Stimulated activated CD8-positive, alpha-beta memory T cell treated with anti-CD3 and anti-CD28 coated beads, Interleukin-4, amount 100 ng/mL, for 48 hours (primary cell): ENCODE measurements at places on chromosomes 7 and 10.

- DNase-seq: peak; percentile 63
Observed at GRCh38 chr10:13712837-13713581, 126.2 kb downstream of the PRPF18 start.

GRCh38 chr7:103626776-103627175, 180.8 kb upstream of the SLC26A5 start:
- no peak for DNase-seq

DNA sequence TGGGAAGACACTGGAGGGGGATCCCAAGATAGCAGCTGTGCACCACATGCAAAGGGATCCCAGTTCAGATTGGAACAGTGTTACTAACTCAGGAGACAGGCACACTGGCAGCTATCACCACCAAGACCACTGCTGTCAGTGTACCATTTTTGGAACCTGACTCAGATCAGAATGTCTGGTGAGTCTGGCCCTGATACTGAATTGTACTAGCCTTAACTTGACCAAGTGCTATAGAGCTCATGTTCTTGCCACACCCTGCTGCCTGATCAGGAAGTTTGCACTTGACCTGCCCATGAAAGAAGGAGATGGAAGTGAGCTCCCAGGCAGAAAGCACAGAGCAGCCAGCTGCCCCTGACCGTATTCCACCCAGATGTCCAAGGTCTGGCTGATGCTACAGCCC, 4.8 kb upstream of the PRRT4 start:
- DNase-seq: no peak

DNA sequence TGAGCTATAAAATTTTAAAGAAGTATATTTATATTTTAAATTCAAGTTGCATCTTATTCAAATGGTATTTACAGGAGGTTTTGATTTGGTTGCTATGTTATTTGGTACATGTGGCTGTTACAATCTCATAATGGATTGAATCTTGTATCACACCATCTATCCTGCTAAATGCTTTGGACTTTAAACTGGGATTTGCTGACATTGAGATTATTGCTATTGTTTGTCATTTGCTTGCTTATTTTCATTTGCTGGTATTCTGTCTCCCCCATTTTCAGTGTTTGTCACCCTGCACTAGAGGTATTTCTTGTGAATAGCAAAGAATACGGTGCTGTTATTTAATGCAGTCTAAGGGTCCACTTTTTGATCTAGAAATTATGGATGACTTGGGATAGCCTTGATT, 171.1 kb downstream of the SH2D4B start:
- no peak for DNase-seq

GRCh38 chr10:11798845-11799735, 24.1 kb upstream of the PROSER2 start:
- DNase-seq: no peak

GRCh38 chr10:49622426-49623425, 8.9 kb downstream of the CHAT start:
- DNase-seq: no peak

DNA sequence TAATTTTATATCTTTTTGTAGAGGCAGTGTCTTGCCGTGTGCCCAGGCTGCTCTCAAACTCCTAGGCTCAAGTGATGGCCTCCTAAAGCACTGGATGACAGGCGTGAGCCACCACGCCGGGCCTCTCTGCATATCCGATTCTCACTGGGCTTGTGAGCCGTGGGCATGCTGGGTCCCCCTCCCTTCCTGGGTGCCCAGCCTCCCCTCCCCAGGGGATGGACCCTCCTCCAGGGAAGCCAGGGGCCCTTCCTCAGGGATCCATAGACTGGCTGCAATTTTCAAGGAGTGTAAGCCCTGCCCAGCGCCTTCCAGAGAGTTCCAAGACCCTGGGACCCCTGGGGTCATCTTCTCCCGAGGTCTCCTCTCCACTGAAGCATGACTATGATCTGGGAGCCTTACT, 23.7 kb upstream of the ELFN1 start:
- DNase-seq: no peak

DNA sequence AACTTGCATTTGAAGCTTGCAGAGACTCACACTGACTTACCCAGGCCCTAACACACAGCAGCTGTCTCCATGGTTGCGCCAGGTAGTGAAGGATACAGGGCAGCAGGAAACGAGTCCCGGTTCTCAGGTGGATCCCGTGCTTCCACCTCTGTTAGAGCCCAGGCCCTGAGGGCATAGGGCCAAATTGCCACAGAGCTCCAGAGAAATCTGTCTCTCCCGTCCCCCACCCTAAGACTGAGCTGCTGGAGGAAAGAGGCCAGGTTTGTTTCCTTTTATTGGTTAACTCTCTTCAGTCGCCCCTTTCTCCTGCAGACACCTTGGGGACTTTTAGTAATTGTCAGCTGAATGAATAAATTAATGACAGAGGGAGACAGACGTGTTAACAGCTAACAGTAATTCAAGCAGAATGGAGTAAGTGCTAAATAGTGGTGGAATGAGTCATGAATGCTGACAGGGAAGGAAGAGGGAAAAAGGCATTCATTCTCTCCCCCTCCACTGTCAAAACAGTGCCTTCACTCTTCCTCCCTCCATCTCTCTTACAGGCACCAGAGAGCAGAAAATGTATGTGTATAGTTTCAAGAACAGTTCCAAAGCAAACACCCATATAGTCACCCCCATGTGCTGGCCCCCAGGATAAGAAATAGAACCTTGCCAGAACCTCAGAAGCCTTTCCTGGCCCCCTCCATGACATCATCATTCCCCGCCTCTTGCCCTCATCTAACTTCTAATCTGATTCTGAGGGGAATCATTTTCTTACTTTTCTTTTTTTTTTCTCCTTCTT, 16.8 kb upstream of the DLG5 start:
- DNase-seq: no peak

DNA sequence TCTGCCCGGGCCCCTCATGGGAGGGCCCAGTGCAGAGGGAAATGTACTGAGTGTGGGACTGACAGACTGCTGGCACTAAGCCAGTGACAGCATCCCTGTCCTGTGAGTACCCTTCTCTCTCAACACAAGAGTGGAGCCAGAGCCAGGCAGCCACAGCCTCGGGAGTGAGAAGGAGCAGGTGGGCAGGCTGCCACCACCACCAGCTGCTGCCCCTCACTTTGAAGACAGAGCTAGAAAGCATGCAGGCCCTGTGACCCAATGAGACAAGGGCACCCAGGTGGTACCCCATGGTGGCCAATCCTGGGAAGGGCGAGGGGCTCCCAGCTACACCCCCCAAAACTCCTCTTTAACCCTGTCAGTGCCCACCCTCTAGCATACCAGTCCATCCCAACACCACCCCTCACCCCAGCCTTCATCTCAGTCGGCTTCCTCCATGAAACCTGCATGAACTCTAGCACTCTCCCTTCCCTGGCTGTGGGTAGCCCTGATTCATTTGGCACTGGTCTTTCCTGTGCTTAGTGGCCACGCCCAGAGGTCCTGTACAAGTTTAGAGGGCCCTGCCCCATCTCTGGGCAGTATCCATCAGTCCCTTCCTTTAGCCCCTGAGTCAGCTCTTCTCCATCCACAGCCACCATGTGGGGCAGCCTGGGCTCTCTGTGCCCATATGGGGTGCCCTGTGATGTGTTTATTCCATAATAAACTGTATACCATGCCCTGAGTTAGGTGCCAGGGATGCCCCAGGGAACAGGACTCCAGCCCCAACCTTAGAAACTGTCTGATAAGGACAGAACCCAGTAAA, 207.0 kb upstream of the ZMIZ1 start:
- no peak for DNase-seq

GRCh38 chr7:15495170-15495569, 66.6 kb downstream of the AGMO start:
- DNase-seq: no peak

GRCh38 chr10:10605551-10606081, 412.1 kb upstream of the CELF2 start:
- DNase-seq: no peak

DNA sequence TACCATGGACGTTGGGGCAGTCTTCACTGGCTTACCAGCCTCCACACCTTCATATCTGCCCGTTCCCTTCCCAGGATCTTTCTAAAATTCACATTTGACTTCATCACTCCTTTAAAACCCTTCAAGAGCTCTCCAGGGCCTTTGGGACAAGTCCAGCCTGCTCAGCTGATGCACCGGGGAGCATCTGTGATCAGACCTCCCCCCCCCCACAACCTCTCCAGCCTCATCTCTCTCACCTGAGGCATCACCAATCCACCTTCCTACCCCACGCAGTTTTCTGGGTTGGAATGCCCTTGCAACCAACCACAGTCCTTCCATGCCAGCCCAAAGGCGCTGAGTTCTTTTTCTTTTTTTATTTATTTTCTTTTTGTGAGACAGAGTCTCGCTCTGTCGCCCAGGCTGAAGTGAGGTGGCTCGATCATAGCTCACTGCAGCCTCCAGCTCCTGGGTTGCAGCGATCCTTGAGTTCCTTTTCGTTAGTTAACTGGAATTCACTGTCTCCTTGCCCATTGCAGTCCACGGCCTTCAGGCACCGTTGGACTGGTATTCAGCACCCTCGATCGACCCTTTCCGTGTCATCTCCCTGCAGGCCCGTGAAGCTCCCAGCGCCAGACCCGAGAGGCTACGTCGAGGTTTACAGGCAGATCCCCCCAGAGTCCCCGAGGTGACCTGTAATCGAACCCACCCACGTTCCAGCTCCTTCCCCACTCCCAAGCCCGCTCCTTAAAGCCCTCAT, 654 bp downstream of the ALKBH4 start:
- DNase-seq: no peak

DNA sequence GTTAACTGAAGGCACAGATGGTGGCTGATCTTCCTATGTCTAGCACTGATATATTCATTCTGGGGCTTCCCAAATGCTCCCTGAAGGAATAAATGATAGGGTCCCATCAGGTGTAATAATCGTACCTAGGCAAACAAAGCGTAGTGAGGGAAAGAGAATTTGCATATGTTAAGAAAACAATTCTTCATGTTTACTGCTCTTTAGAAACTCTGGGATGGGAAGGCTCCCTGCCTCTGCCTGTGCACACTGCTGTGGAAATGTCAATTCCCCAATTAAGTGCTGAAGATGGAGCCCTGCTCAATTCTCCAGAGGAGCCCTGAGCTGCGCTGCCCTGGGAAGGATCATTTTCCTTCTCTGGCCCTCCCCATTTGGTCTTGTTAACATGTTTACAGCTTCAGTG, 380.9 kb upstream of the ADARB2 start:
- DNase-seq: no peak

DNA sequence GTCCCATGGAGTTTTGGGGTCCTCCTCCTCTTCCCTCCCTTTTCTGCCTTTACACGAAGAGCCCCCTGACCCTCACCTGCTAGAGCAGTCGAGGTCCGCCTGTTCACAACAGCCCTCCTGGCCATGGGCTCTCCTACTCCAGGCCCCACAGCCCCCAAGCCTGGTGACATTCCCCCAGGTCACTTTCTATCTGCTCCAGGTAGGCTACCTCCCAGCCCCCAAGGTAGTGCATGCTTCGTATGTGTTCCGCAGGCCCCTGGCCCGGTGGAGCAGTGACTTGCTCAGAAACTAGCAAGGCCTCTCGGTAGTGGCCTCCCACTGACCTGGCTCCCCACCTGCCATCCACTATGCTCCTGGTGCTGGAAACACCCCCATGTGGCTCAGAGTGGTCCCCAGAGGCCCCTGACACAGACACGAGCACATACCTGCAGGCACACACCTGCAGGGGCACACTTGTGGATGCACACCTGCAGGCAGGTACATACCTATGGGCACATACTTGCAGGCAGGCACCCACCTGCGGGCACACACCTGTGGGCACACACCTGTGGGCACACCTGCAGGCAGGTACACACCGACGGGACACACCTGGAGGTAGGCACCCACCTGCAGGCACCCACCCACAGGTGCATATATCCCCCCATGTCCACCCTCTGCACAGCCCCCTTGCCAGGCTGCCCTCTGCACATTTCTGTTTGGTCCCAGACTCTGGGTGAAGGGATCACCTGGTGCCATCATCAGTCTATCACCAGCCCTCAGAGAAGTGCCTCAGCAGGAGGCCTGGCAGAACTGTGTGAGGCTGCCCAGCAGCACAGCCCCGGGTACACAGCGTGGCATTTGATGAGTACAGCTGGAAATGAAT, 322.5 kb downstream of the PTPRN2 start:
- DNase-seq: no peak

DNA sequence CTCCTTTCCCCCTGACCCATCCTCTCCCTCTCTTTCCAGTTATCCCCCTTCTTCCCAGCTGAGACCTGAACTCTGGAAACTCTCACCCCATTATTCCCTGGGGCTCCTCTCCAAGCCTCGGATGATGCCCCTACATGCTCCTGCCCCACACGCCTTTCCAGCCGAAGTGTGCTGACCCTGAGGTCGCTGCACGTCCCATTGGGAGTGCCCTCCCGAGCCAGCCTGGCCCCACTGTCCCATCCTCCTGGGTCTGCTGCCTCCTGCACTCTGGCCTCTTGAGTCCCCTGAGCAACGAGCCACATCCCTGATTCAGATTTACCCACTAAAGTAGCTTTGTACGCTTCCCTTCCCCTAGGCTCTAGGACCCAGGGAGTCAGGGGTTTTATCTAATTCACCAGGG, 87.4 kb downstream of the TCERG1L start:
- DNase-seq: no peak

DNA sequence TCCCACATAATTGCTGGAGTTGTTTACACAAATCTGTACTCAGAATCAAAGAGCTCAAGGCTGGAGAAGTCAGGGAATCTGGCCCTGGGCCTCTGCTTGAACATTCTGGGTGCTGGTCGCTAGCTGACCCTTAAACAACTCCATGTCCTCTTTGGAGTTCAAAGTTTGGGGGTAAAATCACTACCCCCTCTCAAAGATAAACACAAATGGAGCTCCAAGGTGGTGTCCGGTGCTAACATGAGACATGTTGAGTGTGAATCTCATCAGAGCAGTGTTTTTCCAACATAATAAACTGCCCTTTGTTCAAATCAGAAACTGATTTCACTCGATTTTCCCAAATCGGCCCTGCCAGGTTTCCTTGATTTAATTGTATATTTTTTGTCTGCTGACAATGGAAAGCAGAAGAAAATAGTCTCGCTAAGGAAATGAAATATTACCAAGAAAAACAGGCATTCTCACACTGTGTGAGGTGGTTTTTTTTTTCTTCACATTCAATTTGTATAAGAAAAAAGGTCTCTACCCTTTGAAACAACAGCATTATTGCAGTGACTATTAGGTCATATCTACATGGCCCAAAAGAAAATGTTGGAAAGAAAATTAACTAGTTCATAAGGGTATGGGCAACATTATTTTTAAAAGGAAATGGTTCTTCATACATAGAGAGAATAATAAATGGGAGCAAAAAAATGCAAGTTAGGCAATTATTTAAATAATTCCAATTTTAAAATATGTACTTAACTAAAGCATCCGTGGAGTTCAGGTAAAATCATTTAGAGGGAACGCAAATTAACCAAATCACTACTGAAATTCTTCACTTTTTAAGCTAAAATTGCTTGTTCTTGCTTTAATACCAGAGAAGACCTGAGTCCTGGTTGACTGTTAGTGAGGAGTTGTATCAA, 56.1 kb upstream of the CAPZA2 start:
- DNase-seq: no peak

GRCh38 chr10:72309290-72310240, 35.8 kb downstream of the DDIT4 start:
- DNase-seq: peak; percentile 37

- peak; percentile 85 for DNase-seq
Observed at GRCh38 chr10:74150204-74150989, at the start of gene AP3M1. Gene AP3M1, minus strand, starts transcription at chr10:74150828. Its CDS starts 12,449 bp downstream, at chr10:74138379.
